ENCODE measurements at places on chromosomes 7 and 10. TPM values are rescaled to one million over a fixed set of nuclear protein-coding genes. Genes with fewer than 3 reads are reported as not detected.
A peak's percentile ranks its signal among the peaks of the same experiment; 100 is the strongest.

The SLC18A2 gene
- 0.37 TPM for total RNA-seq

The CPN1 gene
- total RNA-seq = not detected

The EIF5AL1 gene
- total RNA-seq = 0.53 TPM

DNA sequence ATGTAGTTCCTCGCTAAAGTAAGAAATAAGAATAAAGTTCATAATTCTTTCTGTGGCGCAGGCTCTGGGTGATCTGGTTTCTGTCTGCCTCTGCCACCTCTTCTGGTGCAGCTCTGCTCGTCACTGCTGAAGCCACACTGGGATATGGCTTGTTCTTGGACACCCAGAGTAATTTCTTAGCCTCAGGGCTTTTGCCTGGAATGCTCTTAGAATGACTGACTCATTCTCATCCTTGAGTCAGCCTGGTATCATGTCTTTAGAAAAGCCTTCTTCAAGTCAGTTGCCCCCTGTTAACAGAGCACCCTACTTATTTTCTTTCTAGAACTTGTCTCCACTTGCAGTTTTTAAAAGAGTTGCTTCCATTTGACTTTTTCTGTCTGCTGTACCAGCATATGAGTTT is 2.0 kb downstream of the ZSCAN25 start:
- no peak for DNase-seq

DNA sequence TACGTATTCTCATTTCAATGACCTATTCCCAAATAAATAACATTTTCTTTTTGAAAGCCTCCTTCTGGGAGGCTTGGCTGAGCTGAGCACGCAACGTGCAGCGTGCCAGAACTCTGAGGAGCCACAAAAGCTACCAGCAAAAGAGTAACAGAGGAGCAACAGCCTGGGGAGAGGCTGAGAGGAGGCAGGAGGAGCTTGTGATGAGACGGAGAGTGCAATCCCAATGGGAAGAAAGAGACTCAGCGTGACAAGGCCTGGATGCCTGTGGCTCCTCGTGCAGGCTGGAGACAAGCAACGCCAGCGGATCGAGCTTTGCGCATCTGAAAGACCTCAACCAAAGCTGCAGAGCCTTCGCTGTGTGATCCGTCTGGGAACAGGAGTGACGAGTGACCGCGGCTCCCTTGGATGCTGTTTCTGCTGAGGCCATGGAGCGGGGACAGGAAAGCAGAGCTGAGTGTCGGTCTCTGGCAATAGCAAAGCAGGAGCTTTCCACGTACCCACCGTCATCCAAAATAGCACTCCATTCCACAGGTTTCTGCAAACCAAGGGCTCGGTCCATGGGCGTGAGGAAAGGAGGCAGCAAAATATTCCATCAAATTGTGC is 171.7 kb upstream of the PFKP start:
- DNase-seq = no peak

DNA sequence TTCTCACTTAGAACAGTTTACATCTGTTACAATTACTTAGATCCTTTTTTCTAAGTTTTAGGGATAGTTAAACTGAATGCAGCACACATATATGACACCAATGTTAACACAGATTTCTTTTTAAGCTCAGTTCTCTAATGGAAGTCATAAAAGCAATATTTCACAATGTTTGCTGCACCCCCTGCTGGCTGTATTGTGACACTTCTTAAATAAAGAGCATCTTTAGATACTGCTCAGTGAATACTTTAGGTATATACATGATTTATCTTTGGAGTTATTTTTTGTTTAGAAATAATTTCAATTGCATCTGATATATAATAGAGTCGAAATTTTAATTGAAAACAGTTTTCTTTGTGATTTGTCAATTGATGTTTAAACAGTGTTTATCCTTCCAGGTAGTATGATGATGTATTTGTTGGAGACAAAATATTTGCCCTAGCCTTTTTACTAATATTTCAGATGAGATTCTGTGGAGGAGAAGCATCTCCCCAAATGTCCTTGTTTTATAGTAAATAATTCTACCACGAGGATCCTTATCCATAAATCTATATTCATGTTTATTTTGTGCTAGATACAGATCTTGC is 174.4 kb downstream of the ST7 start:
- peak; percentile 65 for DNase-seq

- DNase-seq = no peak
These were observed 92.0 kb upstream of the RPA3 start for GRCh38 chr7:7810380-7810779.

All from left colon (tissue), 2 donors.